Activated effector memory CD4-positive, alpha-beta T cell treated with Interleukin-2 at 50 U/mL for 16 hours (primary cell): ENCODE measurements at places on chromosomes 4 and X.

GRCh38 chrX:42776195-42776594 is 1.8 kb downstream of the PPP1R2C start:
- DNase-seq = no peak

DNA sequence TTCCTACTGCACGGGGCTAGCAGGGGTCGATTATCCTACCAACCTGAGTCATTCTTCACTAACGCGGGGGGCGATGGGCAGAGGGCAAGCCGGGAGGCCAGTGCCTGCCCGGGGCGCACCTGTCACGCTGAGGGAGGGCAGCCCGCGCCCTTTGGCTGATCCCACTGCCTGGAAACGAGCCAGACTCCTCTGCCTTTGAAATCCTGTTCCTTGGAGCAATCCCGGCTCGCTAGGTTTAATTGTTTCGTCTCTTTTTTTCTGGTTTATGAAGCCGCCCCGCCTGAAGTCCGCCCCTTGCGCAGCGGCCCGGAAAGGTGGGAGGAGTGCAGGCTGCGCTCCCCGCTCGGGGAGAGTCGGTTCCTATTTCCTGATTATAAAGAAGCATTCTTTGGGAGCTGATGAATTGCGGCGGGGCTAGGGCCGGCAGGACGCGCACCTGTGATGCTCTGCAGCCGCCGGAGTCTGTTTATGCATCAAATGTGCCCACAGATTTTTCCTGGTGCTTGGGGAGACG is 484.2 kb downstream of the BCOR start:
- no peak for DNase-seq

- peak; percentile 35 for DNase-seq
Measured at GRCh38 chrX:12901486-12901885, 4.9 kb upstream of the TLR8 start.

GRCh38 chrX:69615779-69616456 is at the start of gene EDA:
TSS of gene EDA (plus strand) at chrX:69616113.
- DNase-seq = peak; percentile 66

GRCh38 chr4:185467101-185467500 is 4.4 kb downstream of the CCDC110 start:
- DNase-seq = no peak

DNA sequence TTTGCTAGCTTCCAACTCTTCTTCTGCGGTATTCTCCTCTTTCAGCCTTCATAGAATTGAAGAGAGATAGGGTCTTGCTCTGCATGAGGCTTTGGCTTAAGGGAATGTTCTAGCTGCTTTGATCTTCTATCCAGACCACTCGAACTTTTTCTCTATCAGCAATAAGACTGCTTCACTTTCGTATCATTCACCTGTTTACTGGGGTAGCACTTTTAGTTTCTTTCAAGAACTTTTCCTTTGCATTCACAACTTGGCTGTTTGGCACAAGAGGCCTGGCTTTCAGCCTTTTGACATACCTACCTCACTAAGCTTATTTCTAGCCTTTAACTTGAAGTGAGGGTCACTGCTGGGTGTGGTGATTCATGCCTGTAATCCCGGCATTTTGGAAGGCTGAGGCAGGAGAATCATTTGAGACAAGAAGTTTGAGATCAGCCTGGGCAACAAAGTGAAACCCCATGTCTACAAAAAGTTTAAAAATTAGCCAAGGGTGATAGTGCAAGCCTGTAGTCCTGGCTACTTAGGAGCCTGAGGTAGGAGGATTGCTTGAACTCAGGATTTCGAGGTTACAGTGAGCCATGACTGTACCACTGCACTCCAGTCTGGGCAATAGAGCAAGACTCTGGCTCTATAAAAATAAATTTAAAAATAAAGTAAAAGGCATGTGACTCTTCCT is 47.1 kb upstream of the HPGDS start:
- DNase-seq = no peak

- DNase-seq = no peak
Measured at GRCh38 chr4:39770969-39771724, 73.2 kb downstream of the UBE2K start.

DNA sequence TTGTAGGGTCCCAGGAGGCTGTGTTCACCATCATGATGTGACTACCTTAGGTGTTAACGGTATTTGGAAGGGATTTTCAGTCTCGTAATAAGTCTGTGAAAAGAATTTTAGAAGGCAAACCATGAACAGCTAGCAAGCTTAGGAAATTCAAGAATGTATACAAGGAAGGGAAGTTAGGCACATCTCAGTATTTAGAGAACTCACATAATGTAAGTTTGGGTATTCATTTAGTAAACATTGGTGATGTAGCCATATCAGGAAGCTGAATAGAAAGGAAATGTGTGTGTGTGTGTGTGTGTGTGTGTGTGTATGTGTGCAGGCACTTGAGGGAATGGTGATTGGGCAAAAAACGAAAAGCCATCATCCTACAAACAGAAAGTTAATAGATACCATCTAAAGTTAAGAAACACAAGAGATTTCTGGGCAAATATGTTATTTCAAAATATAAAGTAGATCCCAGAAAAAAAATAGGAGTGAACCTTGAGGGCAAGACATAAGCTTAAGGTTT is 34.7 kb upstream of the PRKX start:
- no peak for DNase-seq

DNA sequence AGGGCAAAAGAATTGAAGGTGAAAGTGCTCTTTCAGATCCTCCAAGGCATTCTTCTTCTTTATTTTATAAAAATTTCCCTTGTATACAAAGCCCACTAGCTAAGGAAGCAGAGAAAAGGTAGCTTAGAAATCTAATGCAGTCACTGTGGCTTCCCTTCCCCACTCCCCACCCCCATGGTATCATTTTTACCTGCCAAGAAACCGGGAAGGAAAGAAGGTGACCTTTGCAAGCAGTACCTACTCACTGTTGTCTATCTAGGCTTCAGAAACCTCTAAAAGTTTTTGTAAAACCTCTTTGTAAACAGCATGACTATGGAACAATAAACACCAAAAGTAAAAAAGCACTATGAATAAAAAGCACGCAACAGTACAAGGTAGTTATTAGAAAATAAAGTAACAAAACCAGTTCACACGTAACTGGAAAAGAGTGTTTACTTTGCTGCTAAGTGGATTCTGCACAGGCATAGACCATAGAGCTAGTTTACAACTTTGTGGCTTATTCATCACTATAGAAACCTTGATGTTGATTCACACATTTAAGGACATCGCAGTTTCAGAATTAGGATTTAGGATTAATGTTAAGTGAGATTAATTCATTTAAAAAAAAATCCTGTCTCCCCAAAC is 109.6 kb upstream of the FTHL17 start:
- DNase-seq = no peak
